ENCODE measurements at places on chromosomes 3 and 15.

- no peak for DNase-seq
Observed at GRCh38 chr3:110307065-110307809, 764.4 kb upstream of the NECTIN3 start.

- no peak for DNase-seq
Observed at GRCh38 chr3:124383051-124383450, 347.2 kb upstream of the UMPS start.

DNA sequence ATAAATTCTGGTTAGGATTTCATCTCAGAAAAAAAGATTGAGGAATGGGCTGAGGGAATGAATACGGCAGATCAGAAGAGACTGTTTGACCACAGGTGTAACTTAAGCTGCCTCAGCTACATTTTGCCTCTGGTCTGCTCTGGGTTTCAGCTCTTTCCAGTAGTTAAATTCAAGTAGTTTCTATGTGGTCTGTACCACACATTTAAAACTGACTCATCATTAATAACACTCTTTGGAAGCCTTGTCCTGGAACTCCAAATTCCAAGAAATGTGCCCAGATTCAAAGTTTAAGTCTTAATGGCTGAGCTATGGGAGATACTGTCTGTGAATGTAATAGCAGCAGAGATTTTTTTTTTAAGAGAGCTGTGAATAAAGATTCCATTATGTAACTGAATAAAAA lies 133.1 kb upstream of the IGSF10 start:
- peak; percentile 13 for DNase-seq

GRCh38 chr15:73940061-73940981 lies 14.1 kb downstream of the LOXL1 start:
- no peak for DNase-seq

All from cardiac fibroblast (primary cell).